ENCODE measurements at places on chromosomes 2 and 18. TPM values are rescaled to one million over a fixed set of nuclear protein-coding genes. Genes with fewer than 3 reads are reported as not detected.

GRCh38 chr2:185050804-185051203 is 452.5 kb downstream of the ZNF804A start:
- no peak for DNase-seq

DNA sequence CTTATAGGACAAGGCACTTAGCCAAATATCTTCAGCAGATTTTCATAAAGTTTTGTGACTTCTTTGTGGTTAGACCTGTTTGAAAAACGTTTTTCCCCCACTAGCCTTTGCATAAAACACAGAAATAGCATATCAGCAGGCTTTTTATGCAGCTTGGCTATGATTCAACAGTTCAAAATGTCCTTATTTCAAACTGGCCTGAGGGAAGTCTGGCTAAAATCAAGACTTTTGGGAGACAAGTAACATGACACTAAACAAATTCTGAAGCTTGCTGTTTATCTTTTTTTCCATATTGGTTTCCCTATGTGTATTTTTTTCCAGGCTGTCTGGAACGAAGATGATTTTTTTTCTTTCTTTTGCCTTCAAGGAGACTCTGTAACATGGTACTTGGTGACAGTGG is 95.1 kb upstream of the L3MBTL4 start:
- no peak for DNase-seq

ARHGEF33 gene
- total RNA-seq = 1.4 TPM

- no peak for DNase-seq
These were observed 67.3 kb downstream of the SNORC start for GRCh38 chr2:232937278-232937906.

- no peak for DNase-seq
These were observed 284.6 kb downstream of the MYT1L start for GRCh38 chr2:2046497-2046896.

DNA sequence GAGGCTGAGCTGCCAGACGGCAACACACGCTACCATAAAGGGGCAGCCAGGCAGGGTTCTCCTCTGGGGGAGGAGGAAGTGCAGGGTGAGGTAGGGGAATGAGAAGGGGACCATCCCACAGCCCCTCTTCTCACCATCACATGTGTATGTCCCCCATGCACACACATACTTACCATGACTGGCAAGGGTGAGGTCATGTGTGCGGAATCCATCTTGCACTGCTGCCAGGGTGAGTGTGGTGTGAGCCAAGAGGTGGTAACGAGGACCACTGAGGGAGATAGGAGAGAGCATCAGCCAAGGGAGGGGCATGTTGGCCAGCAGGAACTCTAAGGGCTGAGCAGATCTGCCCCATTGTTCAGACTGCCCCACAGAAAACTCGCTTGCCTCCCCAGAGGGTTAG is 7.1 kb downstream of the WDR54 start:
- no peak for DNase-seq
